ENCODE measurements at places on chromosomes 4 and X.

- DNase-seq: no peak
These were observed 746.9 kb downstream of the PCDH19 start for GRCh38 chrX:99663136-99663535.

DNA sequence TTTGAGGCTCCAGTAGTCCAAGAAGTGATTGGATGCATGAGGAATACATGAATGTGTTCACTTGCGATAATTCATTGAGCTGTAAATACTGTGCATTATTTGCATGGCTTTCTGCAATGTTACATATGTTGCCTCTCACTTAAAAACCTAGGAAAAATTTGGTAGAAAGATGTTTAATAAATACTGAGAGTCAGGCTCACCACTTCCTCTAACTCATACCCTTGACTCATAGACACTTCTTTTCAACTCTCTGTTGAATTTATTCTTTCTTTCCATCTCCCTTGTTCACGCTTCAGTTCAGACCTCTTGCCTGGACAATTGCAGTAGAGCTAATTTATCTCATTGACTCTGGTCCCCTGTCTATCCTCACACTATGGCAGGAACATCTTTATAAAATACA is 35.8 kb upstream of the LEF1 start:
- no peak for DNase-seq

DNA sequence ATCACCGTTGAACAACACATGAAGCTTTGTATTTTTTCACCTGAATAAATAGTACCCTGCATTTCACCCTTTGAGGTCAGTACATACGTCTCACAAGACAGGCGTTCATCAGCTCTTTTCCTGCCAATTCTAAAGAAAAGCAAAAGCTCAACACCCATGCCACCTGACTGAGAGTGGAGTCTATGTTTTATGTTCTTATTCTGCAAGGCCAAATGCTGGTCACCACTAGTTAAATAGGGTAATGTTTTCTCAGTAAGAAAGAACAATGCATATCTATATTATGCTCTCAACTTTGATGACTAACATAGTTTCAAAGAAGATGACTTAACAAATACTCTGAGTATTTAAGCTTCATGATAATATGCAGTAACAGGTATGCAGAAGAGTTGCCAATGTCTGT is 336.3 kb upstream of the BMP3 start:
- DNase-seq: no peak

- DNase-seq: no peak
These were observed 527.7 kb upstream of the CXorf51A start for GRCh38 chrX:147342197-147342596.

DNA sequence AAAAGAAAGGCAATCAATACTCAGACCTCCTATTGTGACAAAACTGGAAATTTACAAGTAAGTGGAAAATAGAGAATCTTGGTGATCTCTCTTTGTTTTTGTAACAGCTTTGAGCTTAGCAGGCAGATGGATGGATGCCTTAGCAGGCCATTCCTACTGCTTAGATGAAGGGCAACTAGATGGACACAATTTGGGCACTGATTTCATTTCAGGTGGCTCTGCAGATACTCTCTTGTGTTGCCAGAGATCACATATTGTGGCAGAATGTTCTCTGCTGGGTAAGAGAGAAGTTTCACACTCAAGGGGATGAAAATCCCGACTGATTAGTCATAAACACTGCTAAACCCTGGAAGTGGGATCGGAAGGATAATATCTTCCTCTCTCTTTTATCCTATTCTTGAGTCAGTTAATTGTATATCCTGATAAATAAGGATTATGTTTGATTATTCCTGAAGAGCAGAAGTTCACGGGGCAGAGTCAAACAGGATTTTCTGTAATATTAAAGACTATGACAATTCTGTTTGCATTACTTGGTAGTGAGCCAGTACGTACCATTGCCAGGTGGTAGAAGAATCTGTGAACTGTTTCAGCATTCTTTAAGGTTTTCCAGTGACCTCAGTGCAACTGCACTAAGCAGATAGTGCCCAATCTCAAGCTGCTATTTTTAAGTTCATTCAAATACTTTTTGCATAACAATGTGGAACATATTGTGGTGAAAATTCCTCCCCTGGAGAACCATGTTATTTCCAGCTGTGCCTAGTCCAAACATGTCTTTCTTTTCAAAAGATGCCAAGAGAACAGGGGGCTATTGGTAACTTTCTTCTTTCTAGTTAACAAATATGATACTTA is 974.3 kb downstream of the FSTL5 start:
- no peak for DNase-seq

- DNase-seq: no peak
These were observed 204.4 kb downstream of the PPARGC1A start for GRCh38 chr4:23685471-23685870.

DNA sequence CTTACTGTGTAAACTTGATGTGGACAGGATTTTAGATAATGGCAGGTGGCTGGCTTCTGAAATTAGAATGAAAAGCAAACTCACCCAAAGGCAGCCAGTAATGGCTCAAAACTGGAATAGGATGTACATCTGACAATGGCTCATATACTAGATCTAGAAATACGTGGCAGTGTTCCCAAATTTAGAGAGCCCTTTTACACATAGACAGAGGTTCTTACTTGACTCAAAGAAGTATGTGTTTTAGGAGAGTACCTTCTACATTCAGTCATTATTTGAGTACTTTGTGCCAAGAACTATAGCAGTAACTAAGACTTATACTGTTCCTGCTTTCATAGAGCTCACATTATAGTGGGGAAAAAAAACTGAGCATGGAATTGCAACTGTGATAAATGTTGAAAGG is 48.0 kb downstream of the UBE2K start:
- DNase-seq: no peak

GRCh38 chr4:83569987-83570386 is 34.1 kb downstream of the GPAT3 start:
- DNase-seq: no peak

- DNase-seq: no peak
These were observed 176.3 kb upstream of the GK2 start for GRCh38 chr4:79584352-79584751.

- no peak for DNase-seq
These were observed 344.5 kb upstream of the PPARGC1A start for GRCh38 chr4:24234288-24234848.

DNA sequence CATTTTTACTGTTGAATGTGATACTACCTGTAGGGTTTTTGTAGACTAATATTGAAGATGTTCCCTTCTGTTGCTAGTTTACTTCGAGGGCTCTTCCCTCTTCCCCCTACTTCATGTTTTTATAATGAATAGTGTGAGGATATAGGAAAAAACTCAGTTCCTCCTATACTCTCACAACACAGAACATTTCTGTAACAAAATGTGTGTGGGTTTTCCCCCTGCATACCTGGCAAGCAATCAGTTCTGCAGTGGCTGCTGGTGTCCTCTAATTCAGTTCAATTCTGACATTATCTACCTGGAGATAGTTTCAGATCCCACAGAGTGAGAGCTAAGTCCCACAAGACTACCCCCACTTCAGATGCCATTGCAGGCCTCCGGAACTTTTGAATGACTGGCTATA is 107.9 kb downstream of the KDM6A start:
- DNase-seq: no peak

- DNase-seq: peak; percentile 44
These were observed 7.7 kb downstream of the S100P start for GRCh38 chr4:6701371-6701770.
